ENCODE measurements at places on chromosomes 3 and 15.

GRCh38 chr3:125103406-125103805 is 47.6 kb upstream of the HEG1 start:
- DNase-seq = no peak

- no peak for DNase-seq
Measured at GRCh38 chr15:68730471-68730919, 90.2 kb downstream of the ANP32A start.

DNA sequence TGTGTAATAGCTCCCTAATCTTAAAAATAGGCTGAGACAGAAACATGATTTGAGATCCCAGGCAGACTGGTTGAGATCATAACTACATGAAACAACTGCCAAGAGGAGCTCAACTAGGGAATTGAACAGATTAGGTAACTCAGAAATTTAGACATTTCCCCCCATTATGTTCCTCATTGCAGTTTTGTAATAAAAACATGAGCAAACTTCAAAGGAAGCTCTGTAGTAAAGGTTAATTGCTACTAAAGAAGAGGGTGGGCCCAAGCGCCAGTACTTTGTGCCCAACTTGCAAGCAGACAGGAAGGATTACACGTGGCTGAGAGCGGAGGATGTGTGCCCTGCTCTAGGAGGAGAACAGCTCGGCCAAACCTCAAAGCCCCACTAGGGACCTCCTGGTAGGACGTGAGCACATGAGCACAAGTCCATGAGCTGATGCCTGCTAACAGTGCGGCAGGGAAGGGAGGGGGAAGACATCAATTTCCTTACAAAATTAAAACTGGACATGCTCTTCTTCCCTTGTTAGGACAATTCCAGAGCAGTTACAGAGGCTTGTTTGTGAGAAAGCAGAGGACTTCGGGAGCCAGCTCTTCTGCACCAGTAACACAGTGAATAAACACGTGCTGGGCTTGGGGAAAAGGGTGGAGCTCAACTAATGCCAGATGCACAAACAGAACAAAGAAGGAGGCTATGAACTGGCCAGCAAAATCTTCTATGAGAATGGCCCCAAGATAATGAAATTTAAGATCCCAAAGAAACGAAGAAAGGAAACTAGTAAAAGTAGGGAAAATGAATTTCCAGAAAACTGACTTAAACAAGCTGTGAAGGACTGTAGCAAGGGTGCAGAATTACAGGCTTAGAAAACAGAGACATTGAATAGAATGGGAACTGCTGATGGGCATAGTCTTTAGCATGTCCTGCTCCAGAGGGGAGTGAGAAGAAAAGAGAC is 275.5 kb downstream of the MECOM start:
- no peak for DNase-seq

- DNase-seq = no peak
Measured at GRCh38 chr15:101702077-101702476, 22.2 kb downstream of the TARS3 start.

GRCh38 chr3:139394116-139394515 is 4.7 kb upstream of the COPB2 start:
- DNase-seq = no peak

GRCh38 chr15:95558131-95558530 is 772.4 kb upstream of the NR2F2 start:
- no peak for DNase-seq

- no peak for DNase-seq
Measured at GRCh38 chr3:7238565-7239295, 377.8 kb downstream of the GRM7 start.

DNA sequence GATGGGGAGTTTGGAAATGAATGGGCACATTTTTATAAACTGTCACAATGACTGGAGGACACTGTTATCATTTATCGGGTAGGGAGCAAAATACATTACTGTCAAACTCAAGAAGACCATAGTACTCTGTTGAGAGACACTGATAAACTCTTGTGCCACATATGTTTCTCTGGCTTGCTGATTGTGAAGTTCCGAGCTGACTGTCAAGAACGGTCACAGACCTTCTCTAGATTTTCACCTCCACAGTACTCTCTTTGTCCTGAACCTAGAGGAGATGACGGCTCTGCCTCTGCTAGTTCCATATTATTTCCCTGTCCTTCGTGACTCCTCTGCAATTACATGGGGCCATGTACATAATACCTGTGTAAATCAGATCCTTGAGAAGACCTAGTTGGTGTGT is 451.9 kb downstream of the LPP start:
- no peak for DNase-seq

- no peak for DNase-seq
Measured at GRCh38 chr3:123791417-123791816, 92.7 kb downstream of the MYLK start.

GRCh38 chr3:187735383-187735782 is 9.9 kb downstream of the BCL6 start:
- no peak for DNase-seq

DNA sequence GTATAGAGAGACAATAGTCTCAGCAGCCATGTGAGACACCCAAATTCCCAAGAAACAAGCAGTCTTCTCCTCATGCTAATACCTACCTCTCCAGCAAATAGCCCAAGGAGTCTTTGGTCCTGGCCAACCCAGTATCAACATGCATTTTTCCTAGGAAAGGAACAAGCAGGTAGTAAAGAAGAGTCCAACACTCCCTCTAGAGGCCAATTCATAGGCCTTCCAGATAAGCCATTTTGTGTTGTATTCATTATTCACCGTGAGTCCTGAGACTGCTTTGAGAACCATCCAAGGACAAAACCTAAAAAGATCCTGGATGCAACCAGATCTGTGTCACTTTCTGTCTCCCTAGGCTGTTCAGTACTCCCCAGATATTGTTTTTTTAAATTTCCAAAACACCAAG is 63.6 kb upstream of the SNTN start:
- no peak for DNase-seq

DNA sequence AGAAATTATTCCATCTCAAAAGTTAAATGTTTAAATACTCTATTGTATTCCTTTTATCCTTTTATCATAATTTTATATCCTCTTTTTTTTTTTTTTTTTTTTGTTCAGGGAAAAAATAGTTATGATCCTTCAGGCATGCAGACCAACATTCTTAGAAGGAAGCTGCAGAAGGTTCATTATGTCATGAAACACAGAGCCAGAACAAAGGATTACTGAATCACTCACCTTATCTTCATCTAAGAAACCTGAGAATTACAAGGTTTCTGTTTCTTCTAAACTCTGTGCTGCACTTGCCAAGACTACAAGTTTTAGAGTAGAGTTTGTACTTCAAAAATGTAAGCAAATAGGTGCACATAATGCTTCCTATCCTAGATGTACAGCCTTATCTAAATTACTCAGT is 3.3 kb downstream of the PLCH1 start:
- DNase-seq = no peak

- no peak for DNase-seq
Measured at GRCh38 chr3:120415756-120416155, 35.0 kb downstream of the FSTL1 start.

DNA sequence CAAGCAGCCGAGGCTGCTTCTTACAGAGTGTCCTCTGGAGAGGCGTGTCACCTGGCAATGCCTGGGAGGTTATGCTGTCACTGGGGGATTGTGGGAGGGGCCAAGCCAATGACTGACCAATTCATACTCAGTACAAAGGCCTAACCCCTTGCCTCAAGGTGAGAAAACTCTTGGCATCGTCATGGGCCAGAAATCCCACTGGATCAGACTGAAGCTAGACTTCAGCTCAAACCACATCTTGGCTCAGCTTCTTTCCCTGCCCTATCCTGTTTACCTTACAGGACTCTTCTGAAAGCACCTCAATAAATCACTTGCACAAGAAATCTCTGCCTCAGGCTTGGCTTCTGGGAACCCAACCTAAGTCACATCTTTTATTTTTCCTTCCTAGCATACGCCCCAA is 9.5 kb downstream of the ANAPC13 start:
- no peak for DNase-seq

DNA sequence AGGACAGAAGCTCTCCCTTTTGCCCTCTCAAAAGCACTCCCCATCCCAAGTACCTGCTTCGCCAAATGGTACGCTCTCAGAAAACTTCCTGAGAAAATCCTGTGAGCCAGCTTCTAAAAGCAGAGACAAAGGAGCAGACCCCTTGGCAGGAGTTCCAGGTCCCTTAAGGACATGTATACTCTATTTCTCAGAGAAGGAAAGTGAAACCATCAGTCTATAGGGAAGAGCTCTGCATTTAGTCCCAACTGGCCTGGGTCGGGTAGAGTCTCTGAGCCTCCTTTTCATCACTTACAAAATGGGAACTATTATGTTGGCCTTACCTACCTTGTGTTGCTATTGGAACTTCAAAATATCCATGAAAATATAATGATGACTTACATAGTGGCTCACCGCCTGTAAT is 19.7 kb downstream of the DAPK2 start:
- DNase-seq = no peak

DNA sequence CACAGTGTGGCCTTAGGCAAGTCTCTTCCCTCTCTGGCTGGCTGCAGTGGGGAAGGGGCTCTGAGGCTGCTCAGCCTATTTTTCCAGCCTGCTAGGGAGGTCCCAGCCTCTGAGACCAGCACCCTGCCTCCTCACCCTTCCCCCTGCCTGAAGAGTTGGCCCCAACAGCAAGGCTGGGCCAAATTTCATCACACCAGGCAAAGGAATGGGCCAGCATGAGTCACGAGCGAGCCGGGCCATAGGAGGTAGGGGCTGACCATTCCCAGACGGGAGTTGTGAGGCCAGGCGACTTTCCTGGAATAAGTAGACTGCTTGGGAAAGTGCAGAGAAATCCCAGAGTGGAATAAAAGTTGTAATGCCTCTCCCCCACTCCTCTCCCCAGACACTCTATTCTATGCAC is 5.7 kb upstream of the FBLN2 start:
- DNase-seq = no peak

- DNase-seq = no peak
Measured at GRCh38 chr3:194269610-194270145, 81.5 kb downstream of the CPN2 start.

GRCh38 chr15:25345943-25346342 is 92.9 kb downstream of the UBE3A start:
- no peak for DNase-seq

- no peak for DNase-seq
Measured at GRCh38 chr3:59300733-59301132, 250.9 kb upstream of the CFAP20DC start.

- DNase-seq = no peak
Measured at GRCh38 chr3:51388286-51389029, 2.6 kb upstream of the RBM15B start.

DNA sequence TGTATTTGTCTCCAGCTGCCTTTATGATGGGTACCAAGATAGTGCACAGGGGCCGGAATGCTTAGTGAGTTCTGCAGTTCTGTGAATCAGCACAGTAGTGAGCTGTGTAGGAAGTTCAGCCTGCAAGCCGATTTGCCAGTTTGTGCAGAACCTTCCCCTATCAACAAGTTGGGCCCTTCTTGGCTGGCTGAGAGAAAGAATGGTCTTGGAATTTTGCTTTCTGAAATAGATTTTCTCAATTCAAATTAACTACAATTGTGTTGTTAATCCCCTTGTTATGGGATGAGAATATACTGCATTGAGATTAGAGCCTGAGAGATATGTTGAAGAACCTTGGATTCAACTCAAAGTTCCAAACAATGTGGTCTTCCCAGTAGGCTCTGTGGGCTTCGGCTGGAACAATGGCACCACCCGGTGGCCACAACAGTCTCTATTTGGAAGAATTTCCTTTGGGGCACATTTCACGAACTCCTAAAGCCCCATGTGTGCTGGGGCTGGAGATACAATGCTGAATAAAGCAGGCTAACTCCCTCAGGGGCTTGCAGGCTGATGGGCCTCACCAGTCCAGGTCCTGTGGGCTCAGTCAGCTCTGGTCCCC is 59.1 kb downstream of the TRIM42 start:
- DNase-seq = no peak

DNA sequence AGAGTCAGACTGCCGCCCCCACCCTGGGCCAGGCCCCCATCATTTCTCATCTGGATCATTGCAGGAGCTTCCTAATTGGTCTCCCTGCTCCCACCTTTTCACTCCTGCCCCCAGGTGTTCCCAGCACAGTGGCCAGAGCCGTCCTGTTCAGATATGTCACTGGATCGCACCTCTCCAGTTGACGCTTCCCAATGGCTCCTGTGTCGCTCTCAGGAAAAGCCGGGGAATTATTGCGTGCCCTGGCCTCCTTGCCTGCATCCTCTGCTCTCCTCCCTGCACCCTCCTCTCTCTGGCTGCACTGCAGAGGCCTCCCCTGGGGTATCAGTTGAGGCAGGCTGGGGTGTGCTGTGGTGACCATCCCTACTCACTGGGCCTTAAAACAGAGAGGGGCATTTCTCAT is 25.5 kb upstream of the CYP11A1 start:
- no peak for DNase-seq

GRCh38 chr15:88932875-88933330 is 19.7 kb upstream of the MFGE8 start:
- DNase-seq = no peak

DNA sequence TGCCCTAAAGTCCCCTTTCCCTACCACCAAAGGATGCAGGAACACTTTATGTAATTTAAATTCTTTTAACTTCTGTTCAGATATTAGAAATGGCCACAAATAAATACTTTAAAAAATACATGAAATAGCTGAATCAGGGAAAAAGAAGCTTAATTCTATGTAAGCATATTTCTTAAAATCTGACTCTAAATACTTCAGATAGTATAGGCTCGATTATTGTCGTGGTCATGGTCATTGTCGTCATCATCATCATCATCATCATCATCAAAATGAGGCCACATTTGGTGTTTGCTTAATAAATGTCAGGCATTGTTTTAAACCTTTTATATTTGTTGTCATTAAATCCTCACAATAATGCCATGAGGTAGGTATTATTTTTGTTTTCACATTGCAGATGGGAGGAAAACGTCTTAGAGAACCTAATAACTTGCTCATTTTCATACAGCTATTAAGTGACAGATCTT is 14.6 kb downstream of the SLC2A2 start:
- no peak for DNase-seq

- DNase-seq = no peak
Measured at GRCh38 chr3:23490459-23490858, 287.3 kb downstream of the UBE2E2 start.

DNA sequence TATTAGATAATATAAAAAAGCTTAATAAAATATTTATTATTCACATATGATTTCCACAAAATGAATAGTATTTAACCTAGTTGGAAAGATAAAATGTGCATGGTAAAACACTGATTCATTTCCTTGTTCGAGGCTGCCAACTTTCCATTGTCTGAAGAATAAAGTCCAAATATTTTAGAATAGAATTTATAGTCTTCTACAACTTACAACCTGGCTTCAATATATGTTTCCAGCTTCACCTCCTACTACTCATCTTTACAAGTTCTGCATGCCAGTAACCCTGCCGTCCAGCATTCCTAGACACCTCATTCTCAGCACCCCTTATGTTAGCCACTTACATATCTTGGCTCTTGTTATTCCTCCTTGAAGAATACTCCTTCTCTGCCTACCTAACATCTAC is 244.5 kb downstream of the FGF12 start:
- DNase-seq = no peak

DNA sequence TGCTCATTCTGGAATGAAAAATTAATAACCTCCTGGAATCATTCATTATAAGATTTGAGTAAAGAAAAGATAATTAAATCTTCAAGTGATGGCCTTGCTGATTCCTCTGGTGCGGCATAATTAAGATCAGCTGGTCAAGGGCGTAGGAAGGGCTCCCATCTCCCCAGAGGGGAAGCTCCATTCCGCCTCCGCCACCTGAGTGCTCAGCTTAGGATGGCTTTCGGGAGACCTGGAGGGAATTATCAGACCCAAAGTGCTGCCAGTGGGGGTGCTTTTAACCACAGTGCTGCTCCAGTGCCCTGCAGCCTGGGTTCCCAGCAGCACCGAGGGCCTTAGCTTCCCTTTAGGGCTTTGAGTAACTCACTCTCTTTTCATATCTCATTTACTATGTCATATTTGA is 556.6 kb upstream of the RGMA start:
- no peak for DNase-seq

- DNase-seq = no peak
Measured at GRCh38 chr3:178671377-178671776, 135.1 kb downstream of the KCNMB2 start.
